ENCODE measurements at places on chromosomes 3 and 15. TPM values are rescaled to one million over a fixed set of nuclear protein-coding genes. Genes with fewer than 3 reads are reported as not detected.

RARB gene
- total RNA-seq, result 52.7 TPM

KCNMB2 gene
- total RNA-seq, result not detected

EBLN2 gene
- 0.53 TPM for total RNA-seq

APOD gene
- total RNA-seq, result 236 TPM

ACSBG1 gene
- total RNA-seq, result not detected

DNA sequence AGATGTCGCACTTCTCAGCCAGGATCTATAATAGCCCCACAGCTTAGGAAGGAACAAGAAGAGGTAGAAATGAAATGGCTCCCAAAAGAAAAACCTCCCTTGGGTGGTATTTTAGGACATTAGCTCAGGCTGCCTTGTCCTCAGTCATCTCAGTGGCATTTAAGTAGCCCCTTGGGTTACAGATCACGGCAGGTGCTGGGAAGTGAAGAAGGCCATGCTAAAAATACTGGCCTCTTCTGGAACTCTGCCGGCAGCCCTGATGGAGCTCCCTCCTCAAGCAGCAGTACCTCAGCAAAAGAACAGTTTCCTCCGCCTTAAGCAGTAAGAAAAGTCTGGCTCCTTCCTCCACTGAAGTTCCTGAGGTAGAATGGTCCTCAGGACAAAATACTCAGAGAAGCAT is 7.3 kb upstream of the TPM1 start:
- no peak overlapping the region for H3K4me3 ChIP-seq
- H3K4me1 ChIP-seq, result no peaks in the 10 kb centered on the region
- H3K36me3 ChIP-seq, result no peaks in the 10 kb centered on the region
- DNase-seq, result no peak
- no peaks in the 10 kb centered on the region for H3K27me3 ChIP-seq
- peak overlapping the region; percentile 45 for H3K27ac ChIP-seq

DNA sequence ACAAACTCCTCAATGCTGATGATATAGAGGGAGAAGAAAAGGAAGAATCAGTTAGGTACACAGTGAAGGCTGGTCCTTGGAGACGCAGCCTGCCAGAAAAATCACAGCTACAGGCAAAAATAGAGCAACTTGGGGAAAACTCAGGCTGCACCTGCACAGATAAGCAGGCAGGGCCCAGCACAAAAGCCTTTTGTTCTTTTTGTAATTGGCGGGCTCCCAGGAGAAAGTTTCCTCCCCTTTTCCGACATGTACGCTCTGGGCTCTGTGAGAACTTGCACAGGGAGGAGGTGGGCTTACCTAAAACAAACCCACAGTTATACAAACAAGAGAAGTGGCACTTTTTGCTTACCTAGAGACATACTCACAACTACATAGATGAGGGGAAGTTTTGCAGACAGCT is 813.4 kb upstream of the EPHA6 start:
- no peaks in the 10 kb centered on the region for H3K4me1 ChIP-seq
- no peak for DNase-seq
- H3K4me3 ChIP-seq, result no peak overlapping the region
- no peak overlapping the region for H3K27ac ChIP-seq
- no peaks in the 10 kb centered on the region for H3K27me3 ChIP-seq

DNA sequence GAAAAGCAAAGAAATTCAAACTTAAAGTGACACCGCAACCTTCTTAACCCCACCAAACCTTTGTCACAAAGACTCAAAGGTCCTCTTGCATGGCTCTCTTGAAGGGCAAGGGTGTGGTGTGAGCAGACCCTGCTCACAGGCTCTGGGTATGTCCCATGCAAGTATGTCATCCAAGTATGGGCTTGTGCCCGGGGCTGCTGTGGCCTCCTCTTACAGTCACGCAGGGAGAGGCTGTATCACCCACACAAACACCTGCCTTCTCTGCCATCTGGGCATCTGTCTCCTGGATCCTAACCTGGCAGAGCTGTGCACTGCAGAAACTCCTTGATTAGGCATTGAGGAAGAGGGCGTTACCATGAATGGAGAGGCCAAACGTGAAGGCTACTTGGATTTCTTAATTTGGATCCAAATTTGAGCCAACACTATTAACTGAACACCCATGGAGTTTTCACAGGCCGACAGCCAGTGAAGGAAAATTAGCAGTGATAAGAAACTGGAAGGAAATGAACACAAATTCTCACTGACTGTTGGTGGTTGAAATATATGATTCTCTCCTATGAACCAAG is 146.6 kb downstream of the DUT start:
- DNase-seq, result no peak
- H3K27ac ChIP-seq, result peak overlapping the region; percentile 43
- no peak overlapping the region for H3K4me3 ChIP-seq
- no peaks in the 10 kb centered on the region for H3K27me3 ChIP-seq

- DNase-seq, result no peak
- H3K36me3 ChIP-seq, result no peaks in the 10 kb centered on the region
- no peak overlapping the region for H3K4me3 ChIP-seq
- no peaks in the 10 kb centered on the region for H3K27me3 ChIP-seq
Observed at GRCh38 chr15:46120713-46121112, 485.9 kb downstream of the SQOR start.

- H3K4me1 ChIP-seq, result no peaks in the 10 kb centered on the region
- no peaks in the 10 kb centered on the region for H3K27me3 ChIP-seq
- H3K36me3 ChIP-seq, result no peaks in the 10 kb centered on the region
- DNase-seq, result no peak
Observed at GRCh38 chr3:40745381-40746106, 220.8 kb downstream of the ZNF621 start.

- no peaks in the 10 kb centered on the region for H3K27me3 ChIP-seq
- H3K4me1 ChIP-seq, result no peaks in the 10 kb centered on the region
- DNase-seq, result no peak
- no peaks in the 10 kb centered on the region for H3K36me3 ChIP-seq
Observed at GRCh38 chr3:114528517-114528916, 234.7 kb downstream of the TIGIT start.

- peak overlapping the region; percentile 69 for H3K27ac ChIP-seq
- H3K4me3 ChIP-seq, result no peak overlapping the region
- no peaks in the 10 kb centered on the region for H3K27me3 ChIP-seq
- H3K4me1 ChIP-seq, result peaks cover 11% of the 10 kb centered on the region
- DNase-seq, result no peak
- no peaks in the 10 kb centered on the region for H3K36me3 ChIP-seq
Observed at GRCh38 chr3:170689296-170689829, 103.5 kb upstream of the SLC7A14 start.

DNA sequence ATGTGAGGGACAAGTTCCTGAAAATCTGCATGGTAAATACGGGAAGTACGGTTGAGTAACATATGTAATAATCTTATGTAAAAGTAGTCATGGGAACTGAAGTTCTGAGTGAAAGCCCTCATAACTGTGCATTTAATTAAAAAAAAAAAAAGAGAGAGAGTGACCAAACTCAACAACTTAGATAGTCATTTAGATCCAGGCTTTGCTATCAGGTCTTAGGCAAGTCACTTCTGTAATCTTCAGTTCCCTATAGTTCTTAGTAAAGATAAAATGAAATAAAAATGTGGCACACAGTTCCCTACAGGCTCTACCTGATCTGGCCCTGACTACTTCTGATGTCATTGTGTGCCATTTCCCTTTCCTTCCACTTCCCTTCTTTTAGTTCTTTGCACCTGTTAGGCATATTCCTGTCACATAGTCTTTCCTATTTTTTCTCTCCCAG is 15.0 kb downstream of the RNF111 start:
- H3K4me1 ChIP-seq, result no peaks in the 10 kb centered on the region
- H3K27ac ChIP-seq, result no peak overlapping the region
- DNase-seq, result no peak
- H3K36me3 ChIP-seq, result no peaks in the 10 kb centered on the region
- no peaks in the 10 kb centered on the region for H3K27me3 ChIP-seq
- H3K4me3 ChIP-seq, result no peak overlapping the region

DNA sequence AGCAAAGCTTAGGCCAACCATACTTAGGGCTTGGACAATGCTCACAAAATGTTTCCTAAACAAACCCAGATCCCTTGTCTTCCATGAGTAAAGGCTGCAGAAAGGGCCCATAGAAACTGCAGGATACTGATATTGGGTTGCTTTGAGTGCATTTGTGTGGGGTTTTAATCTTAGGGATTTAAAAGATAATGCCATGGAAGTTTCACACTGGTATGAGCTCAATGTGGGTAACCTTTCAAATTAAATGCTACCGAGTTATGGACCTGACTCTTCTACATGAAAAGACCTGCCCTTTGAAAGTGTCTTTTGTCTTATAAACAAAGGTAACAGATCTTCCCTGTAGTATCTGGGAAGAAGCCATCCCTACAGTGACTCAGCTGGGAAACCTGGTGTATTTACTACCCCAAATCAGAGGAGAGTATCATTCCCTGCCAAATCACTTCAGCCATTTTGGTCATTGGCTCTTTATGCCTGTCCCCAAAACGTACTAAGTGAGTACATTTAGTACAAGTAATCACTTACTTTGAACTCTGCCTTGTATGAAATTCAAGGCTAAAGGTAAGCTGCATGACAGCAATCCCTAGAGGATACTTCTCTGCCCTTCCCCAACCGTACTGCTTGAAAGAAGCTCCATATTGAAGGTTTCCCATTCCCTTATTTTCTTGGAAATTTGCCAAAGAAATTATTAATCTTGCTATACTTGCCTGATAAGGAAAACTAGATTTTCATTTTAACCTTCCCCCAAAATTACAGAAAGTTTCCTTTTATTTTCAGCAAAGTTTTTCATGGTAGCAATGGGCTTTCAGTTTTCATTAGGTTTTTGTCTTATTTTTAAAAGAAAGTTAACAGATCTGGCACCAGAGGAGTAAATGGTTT is 7.2 kb downstream of the TM4SF1 start:
- H3K4me3 ChIP-seq, result peak overlapping the region; percentile 11
- H3K36me3 ChIP-seq, result peaks cover 47% of the 10 kb centered on the region
- no peaks in the 10 kb centered on the region for H3K27me3 ChIP-seq
- H3K27ac ChIP-seq, result peak overlapping the region; percentile 44
- H3K4me1 ChIP-seq, result peaks cover 49% of the 10 kb centered on the region

DNA sequence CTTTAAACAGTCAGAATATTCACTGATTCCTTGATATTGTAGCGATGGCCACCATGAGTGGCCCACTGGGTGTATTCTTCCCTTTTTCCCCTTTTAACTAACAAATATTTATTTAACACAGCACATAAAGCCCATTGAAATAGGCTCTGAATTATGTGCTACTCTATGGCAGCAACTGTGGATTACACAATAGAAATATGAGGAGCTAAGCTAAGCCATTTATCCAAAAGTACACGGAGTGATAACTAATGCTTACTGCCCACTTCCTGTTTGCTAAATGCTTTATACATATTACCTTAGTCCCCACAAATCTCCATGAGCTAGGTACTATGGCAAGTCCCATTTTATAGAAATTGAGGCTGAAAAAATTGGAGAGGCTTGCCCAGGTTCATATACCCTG is 17.9 kb downstream of the ILDR1 start:
- no peak overlapping the region for H3K27ac ChIP-seq
- no peak for DNase-seq
- H3K4me1 ChIP-seq, result no peaks in the 10 kb centered on the region

DNA sequence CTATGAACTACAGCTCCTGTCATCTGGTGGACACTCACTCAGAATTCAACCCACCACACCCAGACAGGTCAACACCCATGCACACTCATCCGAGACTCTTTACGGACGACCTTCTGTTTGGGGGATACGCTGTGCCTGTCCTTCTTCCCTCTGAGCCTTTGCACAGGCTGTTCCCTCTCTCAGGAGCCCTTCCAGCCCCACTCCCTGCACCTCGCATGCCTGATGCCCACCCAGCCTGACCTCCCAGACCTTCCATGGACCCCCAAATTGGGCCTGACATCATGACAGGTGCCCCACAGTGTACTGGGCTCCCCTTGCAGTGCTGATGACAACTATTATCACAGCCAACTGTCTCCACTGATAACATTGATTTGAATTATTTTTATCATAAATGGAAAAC is 135.8 kb downstream of the NSMCE3 start:
- H3K4me1 ChIP-seq, result no peaks in the 10 kb centered on the region
- DNase-seq, result no peak
- no peaks in the 10 kb centered on the region for H3K36me3 ChIP-seq
- no peak overlapping the region for H3K4me3 ChIP-seq
- H3K27me3 ChIP-seq, result no peaks in the 10 kb centered on the region

DNA sequence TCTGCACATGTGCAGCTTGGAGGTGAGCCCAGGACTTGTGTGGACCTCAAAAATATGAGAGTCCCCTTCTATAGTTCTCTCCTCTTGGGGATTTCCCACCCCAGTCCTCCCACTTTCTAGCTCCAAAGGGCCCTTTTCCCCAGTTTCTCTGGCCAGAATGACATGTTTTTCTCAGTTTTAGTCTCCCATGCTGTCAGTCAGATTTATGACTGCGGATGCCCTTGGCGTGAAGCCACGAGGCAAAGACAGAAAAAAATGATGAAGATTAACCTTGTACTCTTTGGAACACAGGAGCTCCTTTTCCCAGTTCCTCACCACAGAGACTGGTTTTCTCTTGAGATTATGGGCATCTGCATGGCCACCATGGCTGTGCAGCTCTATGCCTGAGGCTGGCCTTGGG is 72.0 kb upstream of the TTBK2 start:
- H3K4me1 ChIP-seq, result no peaks in the 10 kb centered on the region
- DNase-seq, result no peak
- H3K4me3 ChIP-seq, result no peak overlapping the region

DNA sequence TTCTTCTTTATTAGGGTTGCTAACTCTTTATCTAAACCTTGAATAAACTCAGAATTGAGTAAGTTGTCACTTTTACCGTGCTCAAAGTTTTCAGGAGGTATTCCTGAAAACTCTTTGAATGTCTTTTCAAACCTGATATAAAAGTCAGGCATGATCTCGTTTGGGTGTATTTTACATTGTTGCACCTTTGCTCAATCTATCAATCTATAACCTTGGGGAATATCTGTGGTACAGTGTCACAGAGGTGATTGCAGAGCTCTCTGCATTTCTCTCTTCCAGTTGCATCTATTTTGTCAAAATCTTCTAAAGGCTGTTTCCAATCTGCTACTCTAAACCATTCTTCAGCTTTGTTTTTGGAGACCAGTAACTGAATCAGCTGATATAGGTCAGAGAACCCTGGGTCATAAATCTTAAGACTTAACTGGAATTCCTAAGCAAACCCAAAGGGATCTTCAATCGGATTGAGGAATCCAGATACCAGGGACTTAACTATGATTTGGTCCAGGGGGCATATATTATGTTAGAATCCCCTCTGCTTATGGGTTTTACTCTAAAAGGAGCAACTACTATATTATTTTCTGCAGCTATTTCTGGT is 35.6 kb upstream of the AP4E1 start:
- H3K27ac ChIP-seq, result no peak overlapping the region
- H3K36me3 ChIP-seq, result no peaks in the 10 kb centered on the region
- no peaks in the 10 kb centered on the region for H3K27me3 ChIP-seq
- H3K4me3 ChIP-seq, result no peak overlapping the region
- no peak for DNase-seq
- H3K4me1 ChIP-seq, result no peaks in the 10 kb centered on the region

DNA sequence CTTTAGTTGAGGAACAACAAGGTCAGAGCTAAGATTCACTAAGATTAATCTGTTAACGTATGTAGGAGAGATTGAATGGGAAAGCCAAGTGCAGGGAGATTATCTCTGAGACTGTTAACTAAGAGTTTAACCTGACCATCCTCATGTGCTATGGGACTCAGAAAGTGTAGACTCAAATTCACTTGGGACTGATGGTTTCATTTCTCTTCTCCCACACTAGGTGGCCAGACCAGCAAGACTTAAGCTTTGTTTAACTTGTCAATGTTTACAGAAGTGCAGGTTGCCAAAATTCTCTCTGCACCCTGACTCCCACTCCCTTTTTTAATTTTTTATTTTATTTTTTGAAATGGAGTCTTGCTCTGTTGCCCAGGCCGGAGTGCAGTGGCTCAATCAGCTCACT is 6.3 kb upstream of the HEXA start:
- no peaks in the 10 kb centered on the region for H3K27me3 ChIP-seq
- H3K4me1 ChIP-seq, result no peaks in the 10 kb centered on the region
- no peak for DNase-seq

- H3K4me1 ChIP-seq, result peaks cover 25% of the 10 kb centered on the region
- H3K36me3 ChIP-seq, result peaks cover 16% of the 10 kb centered on the region
Observed at GRCh38 chr3:10247679-10248183, 528 bp upstream of the TATDN2 start.

Measured in ascending aorta (tissue), 2 donors.